ENCODE measurements at places on chromosomes 6 and 20.

DNA sequence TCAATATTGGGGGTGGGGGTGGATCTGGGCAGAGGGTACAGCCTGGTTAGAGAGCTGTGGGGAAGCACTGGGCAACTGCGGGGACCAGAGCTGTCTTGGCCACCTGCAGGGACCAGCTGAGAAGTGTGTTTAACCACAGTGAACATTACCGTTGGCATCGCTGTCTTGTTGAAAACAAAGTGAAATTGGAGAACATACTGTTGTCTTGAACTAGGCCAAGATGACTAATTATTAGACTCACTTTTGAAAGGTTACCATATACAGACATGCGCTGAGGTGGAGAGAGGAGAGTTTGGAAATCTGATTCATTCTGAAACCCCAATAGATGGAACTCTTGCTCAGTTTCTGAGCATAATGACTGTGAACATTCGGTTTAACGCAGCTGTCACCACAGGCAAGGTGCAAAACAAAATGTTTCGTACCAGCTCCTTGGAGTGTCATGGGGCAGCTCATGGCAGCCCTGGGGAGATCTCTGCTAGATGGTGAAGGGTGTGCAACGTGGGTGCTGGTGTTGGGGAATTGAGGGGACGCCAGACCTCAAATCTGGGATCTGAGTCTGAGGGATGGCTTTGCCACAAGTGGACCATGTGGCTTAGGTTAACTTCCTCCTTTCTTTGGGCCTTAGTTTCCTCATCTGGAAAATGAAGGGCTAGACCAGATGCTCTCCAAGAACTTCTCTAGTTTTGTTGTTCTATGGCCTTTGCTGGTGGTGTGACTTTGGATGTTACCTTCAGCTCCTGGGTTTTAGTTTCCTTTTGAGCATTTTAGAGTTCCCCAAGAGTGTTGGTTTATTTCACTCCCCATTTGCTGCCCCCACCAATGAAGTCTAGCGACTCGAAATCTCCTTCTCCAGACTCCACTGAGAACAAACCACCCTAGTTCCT lies 24.6 kb upstream of the GTSF1L start:
- DNase-seq = peak; percentile 43

- no peak for DNase-seq
These were observed 1.8 kb upstream of the SAMD5 start for GRCh38 chr6:147506704-147507114.

DNA sequence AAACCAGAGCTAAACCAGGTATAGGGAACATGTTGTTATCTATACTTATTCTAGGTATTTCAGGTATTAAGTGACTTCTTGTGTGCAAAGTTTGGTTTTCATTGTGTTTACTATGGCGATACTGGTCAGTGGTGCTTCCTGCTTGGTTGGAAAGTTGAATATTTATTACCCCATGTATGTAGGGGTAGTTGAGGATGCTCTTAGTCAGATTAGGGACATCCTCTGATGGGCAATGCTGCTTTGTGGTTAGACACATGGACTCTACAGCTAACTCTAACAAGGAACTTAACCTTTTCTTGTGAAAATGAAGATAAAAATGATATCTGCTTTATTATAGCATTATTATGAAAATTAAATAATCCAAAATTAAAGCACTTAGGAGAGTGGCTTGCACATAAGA lies 44.1 kb upstream of the ENPP1 start:
- no peak for DNase-seq

DNA sequence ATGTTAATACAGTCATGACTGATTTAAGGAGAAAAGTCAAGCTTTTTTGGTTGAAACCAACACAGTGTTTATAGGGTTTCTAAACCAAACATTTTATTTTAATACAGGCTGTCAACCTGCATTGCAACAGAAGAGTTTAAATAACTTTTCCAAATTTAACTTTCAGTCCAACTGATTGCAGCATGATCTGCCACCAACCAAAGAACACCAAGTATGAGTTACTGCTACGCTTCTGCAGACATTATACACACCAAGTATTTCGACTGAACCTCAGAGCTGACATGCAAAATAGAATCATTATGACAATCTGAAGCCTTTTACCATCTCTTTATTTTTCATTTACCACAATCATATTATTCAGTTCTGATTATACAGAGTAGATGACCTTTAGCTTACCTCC lies 151.2 kb upstream of the DST start:
- DNase-seq = no peak

DNA sequence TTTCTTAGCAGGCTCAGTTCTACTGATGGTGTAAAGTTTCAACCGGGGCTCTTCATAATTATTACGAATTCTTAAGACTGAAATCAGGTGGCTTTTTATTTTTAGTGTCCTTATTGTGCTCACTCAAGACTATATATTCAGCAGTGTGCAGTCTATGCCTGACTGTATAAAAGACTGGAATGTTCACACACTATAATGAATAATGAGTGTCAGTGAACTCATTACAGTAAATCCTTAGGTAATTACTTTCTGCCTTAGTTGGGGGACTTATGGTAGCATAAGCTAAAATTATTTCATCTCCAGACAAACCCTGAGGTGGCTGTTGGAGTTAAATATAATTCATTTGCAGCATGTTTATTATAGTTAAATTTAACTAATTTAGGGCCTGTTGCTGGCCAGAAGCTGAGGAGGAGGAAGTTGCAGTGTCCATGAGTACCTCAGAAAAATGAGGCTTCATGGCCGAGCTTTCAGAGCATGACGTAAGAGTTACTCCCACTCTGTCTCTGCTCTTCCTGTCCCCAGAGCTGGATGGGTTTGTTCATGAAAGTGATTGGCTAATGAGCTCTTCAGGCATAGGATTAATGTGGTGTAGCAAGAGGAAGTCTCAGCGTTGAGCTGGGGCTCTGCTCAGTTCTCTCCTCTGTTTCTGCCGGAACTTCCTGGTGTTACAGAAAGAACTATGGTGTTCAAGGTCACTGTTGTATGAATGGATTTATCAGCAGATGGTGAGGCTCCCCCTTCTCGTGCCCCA lies 335.7 kb downstream of the NRN1 start:
- DNase-seq = peak; percentile 27

Data from CD4-positive, alpha-beta T cell treated with Interleukin-4 for 4 hours (primary cell).